Camera-type eye (tissue), 1 donor: ENCODE measurements at places on chromosomes 12 and 14. TPM values are rescaled to one million over a fixed set of nuclear protein-coding genes. Genes with fewer than 3 reads are reported as not detected.

The CCDC38 gene
- 0.27 TPM for total RNA-seq

The SERPINA6 gene
- not detected for total RNA-seq

The TAS2R8 gene
- total RNA-seq, result not detected

The RIMBP2 gene
- 44.0 TPM for total RNA-seq

The RASAL1 gene
- 2.9 TPM for total RNA-seq
